ENCODE measurements at places on chromosomes 1 and 21.

- DNase-seq: peak; percentile 54
Observed at GRCh38 chr21:43866659-43867331, 1.8 kb downstream of the AGPAT3 start.

- DNase-seq: no peak
Observed at GRCh38 chr1:20337581-20337980, 46.9 kb downstream of the VWA5B1 start.

DNA sequence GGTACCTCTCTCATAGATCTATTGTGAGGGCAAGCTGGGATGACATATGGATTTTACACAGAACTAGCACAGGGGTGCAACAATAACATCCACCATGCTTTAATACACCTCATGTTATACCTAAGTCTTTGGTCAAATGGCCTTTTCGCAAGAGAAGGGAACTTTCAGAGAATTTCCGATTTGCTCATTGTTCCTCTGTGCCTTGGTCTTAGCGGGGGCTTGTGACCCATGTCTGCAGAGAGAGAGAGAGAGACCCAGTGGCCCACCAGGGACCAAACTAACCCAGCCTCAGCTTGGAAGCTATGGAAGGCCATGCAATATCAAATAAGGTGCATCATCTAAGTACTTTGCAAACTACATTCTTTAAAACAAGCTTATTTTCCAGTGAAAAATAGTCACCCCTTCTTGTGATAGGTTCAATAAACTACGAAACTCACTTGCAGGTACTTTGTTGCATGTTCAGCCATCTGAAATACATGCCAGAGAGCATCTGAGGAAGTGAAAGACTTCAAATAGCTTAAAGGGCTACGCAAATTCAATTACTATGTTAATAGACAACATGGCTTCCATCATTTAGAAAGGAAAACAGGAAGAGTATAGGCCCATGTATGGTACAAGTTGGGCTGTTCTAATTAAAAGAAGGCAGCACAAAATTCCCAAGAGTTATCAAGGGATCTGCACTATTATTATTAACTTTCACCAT lies 100.7 kb downstream of the KCNN3 start:
- DNase-seq: no peak

GRCh38 chr1:161781995-161782394 lies 15.9 kb downstream of the ATF6 start:
- no peak for DNase-seq

GRCh38 chr1:243549108-243549507 lies 293.3 kb downstream of the SDCCAG8 start:
- DNase-seq: no peak

- no peak for DNase-seq
Observed at GRCh38 chr1:43318831-43319230, 18.0 kb downstream of the TIE1 start.

- DNase-seq: peak; percentile 23
Observed at GRCh38 chr1:5427026-5427613, 565.1 kb downstream of the NPHP4 start.

GRCh38 chr1:18639368-18640055 lies 8.9 kb downstream of the PAX7 start:
- DNase-seq: no peak

DNA sequence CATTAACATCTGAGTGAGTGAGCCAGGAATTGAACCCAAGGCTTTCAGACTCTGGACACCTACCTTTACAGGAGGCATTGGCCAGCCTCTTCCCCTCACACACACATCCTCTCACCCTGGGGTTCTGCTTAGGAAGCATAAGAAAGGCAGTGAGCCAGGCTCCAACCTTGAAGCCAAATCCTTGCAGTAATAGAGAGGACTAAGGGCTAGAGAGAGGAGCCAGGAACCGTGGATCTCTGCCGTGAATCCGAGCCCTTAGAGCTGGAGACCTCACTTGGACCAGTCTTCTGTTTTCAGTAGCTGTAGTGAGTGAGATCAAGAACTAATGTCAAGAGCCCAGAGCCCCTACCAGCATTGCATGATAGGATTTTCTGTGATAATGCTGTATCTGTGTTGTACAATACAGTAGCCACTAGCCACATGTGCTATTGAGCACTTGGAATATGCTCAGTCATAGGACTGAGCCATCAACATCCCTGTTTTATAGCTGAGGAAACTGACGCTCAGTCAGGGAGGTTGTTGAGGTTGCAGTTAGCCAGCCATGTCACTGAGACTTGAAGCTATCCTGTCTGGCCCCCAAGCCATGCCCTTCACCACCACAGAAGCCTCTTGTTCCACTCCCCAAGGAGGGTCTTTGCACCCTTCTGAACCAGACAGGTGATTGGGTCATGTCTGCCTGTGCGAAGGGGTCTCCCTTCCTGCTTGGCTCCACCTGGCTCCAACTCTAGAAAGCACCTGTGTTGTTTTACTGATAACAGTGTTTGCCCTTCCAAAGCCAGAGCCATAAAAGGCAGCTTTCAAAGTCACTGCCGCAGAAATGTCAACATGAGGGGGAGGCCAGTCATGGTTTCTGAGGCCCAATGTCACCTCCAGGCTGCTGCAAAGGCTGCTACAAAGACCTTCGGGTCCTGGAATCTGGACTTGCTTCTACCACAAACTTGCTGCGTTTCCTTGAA lies 101.1 kb upstream of the JUN start:
- DNase-seq: no peak

- no peak for DNase-seq
Observed at GRCh38 chr1:67978890-67979516, 71.4 kb downstream of the DIRAS3 start.

GRCh38 chr21:39805983-39806382 lies 61.0 kb downstream of the IGSF5 start:
- no peak for DNase-seq

- no peak for DNase-seq
Observed at GRCh38 chr1:41766546-41766945, 152.2 kb downstream of the HIVEP3 start.

DNA sequence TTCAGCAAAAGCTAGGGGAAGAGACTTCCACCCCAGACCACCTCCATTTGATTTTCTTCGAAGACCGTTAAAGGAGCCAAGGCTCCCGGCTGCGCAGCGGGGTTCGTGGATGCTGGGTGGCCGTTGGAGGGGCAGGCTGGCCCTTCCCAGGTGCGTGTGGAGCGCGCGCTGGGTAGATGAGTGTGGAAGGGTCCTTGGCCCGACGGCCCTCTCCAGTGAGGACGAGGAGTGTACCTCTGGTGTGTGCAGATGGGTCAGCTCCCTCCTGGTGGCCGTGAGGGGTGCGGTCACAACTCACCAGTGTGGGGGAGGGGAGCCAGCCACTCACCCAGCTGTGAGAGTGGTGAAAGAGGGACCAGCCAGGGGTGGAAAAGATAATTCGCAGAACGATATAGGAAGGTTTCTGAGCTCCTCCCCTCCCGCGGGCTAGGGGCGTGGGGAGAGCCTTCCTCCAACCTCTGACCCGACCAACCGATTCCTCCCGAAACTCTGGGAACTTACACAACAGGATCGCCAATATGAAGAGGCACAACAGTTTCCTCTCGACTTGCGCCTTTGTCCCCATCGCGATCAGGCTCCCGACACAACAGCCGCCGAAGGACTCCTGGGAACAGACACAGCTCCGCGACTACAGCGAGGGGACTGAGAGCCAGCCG lies at the start of gene F11R:
F11R (minus strand) TSS at position 644 of the 656 bp plus-strand sequence; CDS start at position 565, 79 bp downstream.
- DNase-seq: peak; percentile 88

DNA sequence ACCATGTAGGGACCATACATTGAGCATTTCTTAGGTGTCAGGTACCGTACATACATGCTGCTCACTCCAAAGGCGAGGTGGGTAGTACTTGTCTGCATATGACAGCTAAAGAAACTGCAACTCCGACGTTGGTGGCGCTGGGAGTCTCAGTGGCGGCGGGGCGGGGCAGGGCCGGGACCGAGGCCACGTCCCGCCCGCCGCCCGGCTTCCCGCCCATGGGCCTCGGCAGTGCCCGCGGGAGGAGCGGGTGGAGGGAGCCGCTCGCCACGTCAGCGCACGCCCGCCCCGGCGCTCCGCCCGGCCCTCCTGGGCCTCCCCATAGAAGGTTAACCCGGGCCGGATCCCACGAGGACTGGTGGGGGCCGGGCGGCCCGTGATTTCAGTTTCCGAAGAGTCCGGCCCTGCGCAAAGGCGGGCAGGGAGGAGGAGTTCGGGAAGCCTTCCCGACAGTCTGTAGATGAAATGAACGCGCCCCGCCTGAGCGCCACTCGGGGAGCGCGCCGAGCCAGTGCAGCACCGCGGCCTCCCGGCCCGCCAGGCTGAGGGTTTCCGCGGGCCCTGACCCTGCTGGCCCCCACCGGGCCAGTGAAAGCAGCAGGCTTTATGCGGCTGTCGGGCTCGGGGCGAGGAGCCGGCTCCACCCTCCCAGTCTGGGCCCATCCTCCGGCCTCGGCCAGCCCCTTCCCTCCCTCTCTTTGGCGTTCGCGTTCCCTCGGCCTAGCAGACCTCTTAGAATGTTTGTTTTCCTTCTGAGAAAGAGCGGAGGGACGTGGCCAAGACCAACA lies 119.9 kb upstream of the JUN start:
- peak; percentile 54 for DNase-seq

DNA sequence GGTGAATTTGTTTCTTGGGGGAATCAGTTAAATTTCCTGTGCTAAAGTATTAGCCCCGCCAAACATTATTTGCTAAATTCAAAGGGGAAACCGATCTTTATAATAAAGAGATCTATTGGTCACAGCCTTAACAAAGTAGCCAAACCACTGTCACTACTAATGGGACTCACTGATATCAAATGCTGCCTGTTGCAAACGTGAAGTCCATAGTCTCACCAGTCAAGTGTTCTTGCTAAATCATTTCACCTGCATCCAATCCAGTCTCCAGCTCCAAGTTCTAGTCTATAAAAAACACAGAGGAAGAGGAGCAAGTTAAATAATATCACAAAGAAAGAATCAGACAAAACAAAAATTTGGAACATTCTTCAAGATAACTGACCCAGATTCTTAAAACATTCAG lies 30.1 kb downstream of the SH3BGR start:
- no peak for DNase-seq

- DNase-seq: no peak
Observed at GRCh38 chr21:30479259-30479658, 908 bp downstream of the KRTAP19-1 start.

GRCh38 chr1:153344718-153345025 lies 4.0 kb downstream of the PGLYRP4 start:
- no peak for DNase-seq

GRCh38 chr1:55063577-55063942 lies 24.2 kb downstream of the PCSK9 start:
- no peak for DNase-seq

DNA sequence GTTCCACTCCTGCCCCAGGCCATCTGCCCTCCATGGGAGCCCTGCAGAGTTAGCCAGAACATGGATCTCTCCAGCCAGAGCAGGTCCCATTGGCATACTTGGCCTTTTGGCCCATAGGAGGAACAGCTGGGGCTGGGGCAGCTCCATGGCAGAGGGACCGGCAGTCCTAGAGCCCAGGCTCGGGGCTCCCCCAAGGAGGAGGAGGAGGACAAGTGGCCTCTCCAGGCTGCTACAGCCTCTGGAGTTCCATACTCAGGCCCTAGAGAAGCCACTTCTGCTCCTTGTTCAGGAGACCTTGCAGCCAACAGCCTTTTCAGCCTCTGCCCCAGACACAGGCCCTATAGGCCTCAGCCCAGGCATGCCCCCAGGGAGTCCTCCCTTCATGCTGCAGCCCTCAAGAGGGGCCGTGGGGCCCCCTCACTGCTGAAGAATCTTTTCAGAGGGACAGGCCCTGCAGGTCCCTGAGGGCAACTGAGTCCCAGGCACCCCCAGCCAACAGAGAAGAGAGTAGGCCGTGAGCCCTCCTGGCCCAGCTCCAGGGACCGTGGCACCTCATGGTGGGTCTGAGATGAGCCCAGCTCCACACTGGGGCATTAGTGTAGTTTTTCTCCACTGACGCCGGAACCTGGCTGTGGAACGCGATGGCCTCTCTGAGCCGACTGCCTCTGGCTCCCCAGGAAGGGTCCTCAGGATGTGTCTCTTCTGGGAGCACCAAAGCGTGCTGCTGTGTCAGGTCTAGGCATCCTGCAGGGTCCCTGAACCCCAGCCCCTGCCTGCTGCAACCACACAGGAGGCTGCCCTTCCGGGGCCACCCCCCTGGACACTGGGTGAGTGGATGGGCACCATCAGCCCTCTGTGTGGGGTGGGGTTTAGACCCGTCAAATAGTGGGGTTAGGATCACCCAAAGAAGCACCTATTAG lies 297.6 kb upstream of the VAMP3 start:
- DNase-seq: no peak

GRCh38 chr21:31961027-31961426 lies 88.2 kb downstream of the HUNK start:
- DNase-seq: no peak

DNA sequence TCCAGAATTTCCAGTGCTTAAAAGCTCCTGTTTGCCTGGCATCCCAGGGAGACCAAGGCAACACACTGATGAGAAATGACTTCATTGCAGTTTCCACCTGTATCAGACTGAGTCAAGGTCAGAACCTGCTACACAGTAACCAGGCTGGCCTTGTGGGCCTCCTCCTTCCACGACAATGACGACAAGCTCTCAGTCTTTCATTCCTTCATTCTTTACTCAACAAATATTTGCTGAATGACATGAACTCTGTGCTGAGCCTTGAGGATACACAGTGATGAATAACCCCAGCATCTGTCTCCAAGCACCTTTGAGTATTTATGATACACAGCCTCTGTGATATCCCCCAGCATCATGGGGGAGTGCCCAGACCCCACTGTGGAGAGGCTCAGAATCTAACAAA lies 8.9 kb upstream of the LCE5A start:
- no peak for DNase-seq

GRCh38 chr1:202105571-202106339 lies 17.0 kb upstream of the GPR37L1 start:
- DNase-seq: peak; percentile 92

- DNase-seq: no peak
Observed at GRCh38 chr1:233290396-233291034, 5.0 kb downstream of the PCNX2 start.

GRCh38 chr1:15944308-15945010 lies 31.4 kb downstream of the ZBTB17 start:
- DNase-seq: no peak

DNA sequence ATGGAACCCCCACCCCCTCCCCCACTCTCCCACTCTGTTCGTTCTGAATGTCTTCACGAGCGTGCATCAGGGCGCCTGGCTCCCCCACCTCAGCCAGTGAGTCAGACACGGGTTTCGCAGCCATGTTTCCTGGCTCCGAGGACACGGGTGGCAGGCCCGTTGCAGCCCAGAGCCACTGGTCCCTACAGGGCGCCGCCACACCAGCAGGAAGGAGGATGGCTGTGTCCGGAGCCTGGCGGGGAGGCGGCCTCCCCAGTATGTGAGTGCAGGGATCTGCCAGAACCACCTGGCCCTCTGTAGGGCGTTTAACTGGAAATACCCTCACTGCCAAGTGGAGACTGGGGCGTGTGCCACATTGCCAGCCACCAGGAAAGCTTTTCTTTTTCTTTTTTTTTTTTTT lies 18.5 kb downstream of the CSTB start:
- DNase-seq: no peak

GRCh38 chr1:69123486-69123885 lies 444.2 kb upstream of the LRRC7 start:
- no peak for DNase-seq

DNA sequence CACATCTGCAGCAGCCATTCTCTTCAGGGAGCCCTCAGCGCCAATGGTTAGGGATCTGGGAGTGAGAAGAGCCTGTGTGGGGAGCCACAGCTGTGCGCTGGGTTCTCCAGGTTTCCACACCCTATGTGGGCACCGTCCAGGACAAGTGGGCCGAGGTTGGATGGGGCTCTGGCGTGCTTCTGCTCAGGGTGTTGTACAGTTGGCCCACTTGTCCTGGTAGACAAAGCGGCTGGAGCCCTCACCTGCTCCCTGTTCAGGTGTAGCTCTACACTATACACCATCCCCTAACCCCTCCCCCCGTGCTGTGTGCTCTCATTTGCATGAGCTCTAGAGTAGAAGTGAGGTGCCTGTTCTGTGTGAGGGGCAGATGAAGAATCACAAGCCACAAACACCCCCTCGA lies 12.2 kb downstream of the SH3BP5L start:
- peak; percentile 5 for DNase-seq

- DNase-seq: no peak
Observed at GRCh38 chr1:222073307-222073995, 331.6 kb upstream of the DUSP10 start.
